Naive thymus-derived CD8-positive, alpha-beta T cell (primary cell): ENCODE measurements at places on chromosomes 4 and X.
A peak's percentile ranks its signal among the peaks of the same experiment; 100 is the strongest.

DNA sequence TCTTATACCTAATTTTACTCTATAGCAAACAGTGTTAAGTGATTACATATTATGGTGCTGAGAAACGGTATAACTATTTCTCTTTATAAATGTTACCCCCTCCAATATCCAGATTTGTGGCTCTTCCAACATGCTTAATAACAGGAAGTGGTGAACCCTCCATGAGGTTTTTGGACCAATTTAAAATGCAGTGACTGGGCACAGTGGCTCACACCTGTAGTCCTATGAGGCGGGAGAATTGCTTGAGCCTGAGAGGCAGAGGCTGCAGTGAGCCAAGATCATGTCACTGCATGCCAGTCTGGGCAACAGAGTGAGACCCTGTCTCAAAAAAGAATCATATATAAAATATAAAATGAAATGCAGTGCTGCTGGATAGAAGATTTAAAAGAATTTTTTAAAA, 137.3 kb downstream of the MGST2 start:
- no peak for DNase-seq
- peak overlapping the region; percentile 71 for H3K27ac ChIP-seq
- H3K36me3 ChIP-seq = no peaks in the 10 kb centered on the region
- no peaks in the 10 kb centered on the region for H3K27me3 ChIP-seq

DNA sequence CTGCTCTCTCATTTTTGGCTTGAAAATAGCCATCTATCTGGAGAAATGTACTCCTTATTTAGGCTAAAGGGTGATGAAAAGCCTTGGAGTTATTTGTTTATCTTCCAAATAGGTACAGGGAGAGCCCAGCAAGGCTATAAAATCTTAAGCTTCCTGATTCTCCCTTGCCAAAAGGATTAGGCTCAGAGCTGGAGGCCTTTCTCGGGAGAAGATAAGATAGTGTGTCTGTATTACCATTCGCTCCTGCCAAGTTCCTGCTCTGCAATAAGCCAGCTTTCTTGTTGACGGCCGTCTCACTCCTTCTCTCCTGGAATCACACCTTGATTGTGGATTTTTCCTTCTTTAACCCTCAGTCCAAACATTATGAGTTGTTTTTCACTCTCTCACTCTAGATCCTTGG, 171.8 kb upstream of the TTC29 start:
- no peak for DNase-seq
- no peaks in the 10 kb centered on the region for H3K4me1 ChIP-seq
- H3K27ac ChIP-seq = no peak overlapping the region
- H3K36me3 ChIP-seq = no peaks in the 10 kb centered on the region

DNA sequence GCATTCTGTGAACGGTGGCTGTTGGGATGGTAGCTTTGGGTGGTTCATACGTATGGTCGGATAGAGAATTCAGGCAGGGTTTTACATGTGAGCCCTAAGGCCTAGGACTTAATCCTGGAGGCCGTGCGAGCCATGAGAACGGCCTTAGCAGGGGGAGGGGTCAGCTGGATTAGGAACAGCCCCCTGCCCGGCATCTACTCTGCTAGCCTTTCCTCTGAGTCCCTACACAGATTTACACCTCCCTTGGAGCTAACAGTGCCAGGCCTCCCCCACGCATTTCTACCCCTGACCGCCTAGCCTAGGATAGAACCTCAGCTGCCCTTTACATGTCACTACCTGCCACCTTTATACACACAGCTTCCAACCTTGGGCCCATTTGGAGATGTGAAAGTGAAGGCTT, 7.1 kb downstream of the PRAF2 start:
- H3K27ac ChIP-seq = no peak overlapping the region
- H3K27me3 ChIP-seq = no peaks in the 10 kb centered on the region
- H3K4me3 ChIP-seq = no peak overlapping the region
- DNase-seq = no peak
- no peaks in the 10 kb centered on the region for H3K36me3 ChIP-seq

DNA sequence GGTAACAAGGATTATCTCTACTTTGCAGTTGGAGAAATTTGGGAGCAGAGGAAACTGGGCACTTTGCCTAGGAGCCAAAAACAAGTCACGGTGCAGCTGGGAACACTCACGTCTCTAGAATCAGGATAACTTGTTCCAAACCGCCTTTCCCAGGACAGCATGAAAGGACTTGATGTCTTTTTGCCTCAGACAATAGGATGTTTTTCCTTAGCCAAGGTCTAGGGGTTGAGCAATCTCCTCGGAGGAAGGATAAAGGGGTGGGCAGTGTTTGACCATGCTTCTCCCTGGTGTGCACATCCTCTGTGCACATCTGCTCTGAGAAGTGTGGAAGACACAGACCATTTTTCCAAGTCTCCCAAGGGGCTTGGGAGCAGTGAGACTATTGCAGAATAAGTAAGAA, 1.7 kb upstream of the SPARCL1 start:
- no peak for DNase-seq
- H3K27me3 ChIP-seq = no peaks in the 10 kb centered on the region
- no peak overlapping the region for H3K4me3 ChIP-seq
- H3K4me1 ChIP-seq = no peaks in the 10 kb centered on the region

DNA sequence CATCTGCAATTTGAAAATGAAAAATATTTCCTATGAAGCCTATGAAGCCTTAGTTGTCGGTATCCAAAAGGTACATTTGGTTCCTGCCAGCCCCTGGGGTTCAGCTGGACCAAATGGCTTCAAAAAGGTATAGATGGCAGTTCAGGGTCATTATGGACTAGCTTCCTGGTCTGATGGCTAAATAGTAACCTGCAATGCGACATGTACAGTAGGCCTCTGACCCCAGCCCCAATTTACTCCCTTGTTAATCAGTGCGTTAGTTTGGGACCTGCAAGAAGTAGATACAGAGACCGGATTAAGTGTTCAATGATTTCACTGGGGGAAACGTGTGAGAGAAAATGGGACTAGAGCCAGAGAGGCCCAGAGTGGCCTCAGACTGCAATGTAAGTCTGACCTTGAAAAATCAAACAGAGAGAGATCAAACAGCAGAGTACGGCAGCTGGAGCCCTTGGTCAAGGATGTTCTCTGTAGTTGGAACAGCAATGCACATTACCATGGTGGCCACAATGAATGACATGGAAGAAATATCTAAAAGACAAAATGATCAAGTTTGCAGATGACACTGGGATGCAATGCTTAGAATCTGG, 115.0 kb upstream of the MBNL3 start:
- H3K4me3 ChIP-seq = no peak overlapping the region
- DNase-seq = no peak
- no peaks in the 10 kb centered on the region for H3K27me3 ChIP-seq
- H3K27ac ChIP-seq = no peak overlapping the region

DNA sequence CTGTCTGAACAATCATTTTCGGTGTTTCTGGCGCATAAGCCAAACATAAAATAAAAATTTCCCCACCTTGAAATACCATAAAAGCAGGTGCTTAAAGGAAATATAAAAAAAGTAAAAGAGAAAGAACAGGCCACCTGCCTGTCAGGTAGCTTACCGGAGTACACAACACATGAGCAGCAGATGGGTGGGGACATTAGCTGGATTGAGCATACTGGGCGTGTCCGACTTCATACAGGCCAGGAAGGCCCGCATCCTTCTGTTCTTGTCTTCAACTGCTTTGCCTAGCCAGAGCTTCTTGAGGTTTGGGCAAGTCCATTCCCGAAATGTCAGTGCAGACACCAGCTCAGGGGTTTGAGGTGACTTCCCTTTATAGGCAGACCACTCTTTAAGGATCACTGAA, 66.7 kb downstream of the FAM120C start:
- H3K4me1 ChIP-seq = no peaks in the 10 kb centered on the region
- H3K36me3 ChIP-seq = peaks cover 16% of the 10 kb centered on the region
- no peak overlapping the region for H3K4me3 ChIP-seq
- no peak overlapping the region for H3K27ac ChIP-seq

- no peaks in the 10 kb centered on the region for H3K4me1 ChIP-seq
- DNase-seq = no peak
- no peak overlapping the region for H3K27ac ChIP-seq
- no peak overlapping the region for H3K4me3 ChIP-seq
- no peaks in the 10 kb centered on the region for H3K36me3 ChIP-seq
Observed at GRCh38 chr4:182288534-182288933, 45.3 kb downstream of the TENM3 start.

- DNase-seq = no peak
- no peak overlapping the region for H3K27ac ChIP-seq
- H3K36me3 ChIP-seq = no peaks in the 10 kb centered on the region
- no peaks in the 10 kb centered on the region for H3K4me1 ChIP-seq
Observed at GRCh38 chr4:171582961-171583581, 230.1 kb upstream of the GALNTL6 start.

DNA sequence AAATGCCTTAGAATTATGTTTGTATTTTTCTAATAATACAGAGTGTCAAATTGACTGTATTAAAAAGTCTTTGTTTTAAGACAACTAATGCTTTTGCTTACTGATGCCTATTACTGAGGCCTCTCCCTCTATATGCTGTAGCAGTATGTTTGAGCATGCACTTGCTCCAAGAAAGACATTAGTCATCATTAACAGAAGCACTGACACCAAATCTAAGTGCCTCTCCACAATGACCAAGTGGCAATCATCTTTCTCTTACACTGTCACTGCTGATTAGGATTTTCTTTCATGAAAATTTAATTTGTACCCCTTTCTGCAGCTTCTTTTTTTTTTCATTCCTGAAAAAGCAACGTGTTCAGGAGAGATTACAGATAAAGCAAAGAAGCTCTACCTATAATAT, 11.1 kb upstream of the MAB21L2 start:
- no peak overlapping the region for H3K4me3 ChIP-seq
- H3K4me1 ChIP-seq = peaks cover 6% of the 10 kb centered on the region
- no peak for DNase-seq
- peaks cover 11% of the 10 kb centered on the region for H3K36me3 ChIP-seq
- no peak overlapping the region for H3K27ac ChIP-seq
- H3K27me3 ChIP-seq = no peaks in the 10 kb centered on the region

- H3K4me1 ChIP-seq = no peaks in the 10 kb centered on the region
- H3K27me3 ChIP-seq = no peaks in the 10 kb centered on the region
- H3K4me3 ChIP-seq = no peak overlapping the region
- DNase-seq = no peak
- no peaks in the 10 kb centered on the region for H3K36me3 ChIP-seq
Observed at GRCh38 chr4:24044610-24045589, 155.1 kb upstream of the PPARGC1A start.

GRCh38 chrX:82458207-82458754, 1049.8 kb upstream of the POU3F4 start:
- H3K4me3 ChIP-seq = no peak overlapping the region
- H3K27me3 ChIP-seq = no peaks in the 10 kb centered on the region
- no peak for DNase-seq
- no peaks in the 10 kb centered on the region for H3K36me3 ChIP-seq
- H3K27ac ChIP-seq = no peak overlapping the region

DNA sequence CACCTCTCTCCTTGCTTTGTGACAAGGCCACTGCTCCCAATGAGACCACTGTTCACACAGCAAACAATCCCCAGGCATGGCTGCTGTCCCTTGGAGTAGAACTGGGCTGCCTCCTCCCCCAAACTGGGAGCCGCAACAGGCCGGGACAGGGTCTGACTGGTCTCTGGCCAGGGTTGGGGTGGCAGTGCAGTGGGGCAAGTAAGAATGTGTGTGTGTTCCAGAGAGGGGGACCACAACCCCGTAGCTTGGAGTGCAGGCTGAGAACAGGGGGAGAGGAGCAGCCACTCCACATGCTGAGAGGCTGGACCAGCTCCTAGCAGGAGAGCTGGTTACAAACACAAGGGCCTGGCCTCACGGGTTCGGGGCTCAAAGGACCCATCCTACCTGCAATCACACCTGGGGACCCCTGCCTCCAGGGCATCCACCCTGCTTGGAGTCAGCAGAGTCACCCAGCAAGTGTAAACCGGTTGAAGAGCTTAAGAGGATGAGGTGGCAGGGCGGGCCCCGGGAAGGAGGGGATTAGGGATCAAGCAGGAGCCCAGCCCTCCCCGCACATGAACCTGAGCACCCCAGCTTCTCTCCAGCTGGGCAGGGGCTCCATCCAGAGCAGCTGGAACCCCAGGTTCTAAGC, 3.8 kb upstream of the ZNF185 start:
- peaks cover 3% of the 10 kb centered on the region for H3K36me3 ChIP-seq
- no peak for DNase-seq
- H3K27me3 ChIP-seq = peaks cover 35% of the 10 kb centered on the region
- no peak overlapping the region for H3K4me3 ChIP-seq
